ENCODE measurements at places on chromosomes 16 and 17.

DNA sequence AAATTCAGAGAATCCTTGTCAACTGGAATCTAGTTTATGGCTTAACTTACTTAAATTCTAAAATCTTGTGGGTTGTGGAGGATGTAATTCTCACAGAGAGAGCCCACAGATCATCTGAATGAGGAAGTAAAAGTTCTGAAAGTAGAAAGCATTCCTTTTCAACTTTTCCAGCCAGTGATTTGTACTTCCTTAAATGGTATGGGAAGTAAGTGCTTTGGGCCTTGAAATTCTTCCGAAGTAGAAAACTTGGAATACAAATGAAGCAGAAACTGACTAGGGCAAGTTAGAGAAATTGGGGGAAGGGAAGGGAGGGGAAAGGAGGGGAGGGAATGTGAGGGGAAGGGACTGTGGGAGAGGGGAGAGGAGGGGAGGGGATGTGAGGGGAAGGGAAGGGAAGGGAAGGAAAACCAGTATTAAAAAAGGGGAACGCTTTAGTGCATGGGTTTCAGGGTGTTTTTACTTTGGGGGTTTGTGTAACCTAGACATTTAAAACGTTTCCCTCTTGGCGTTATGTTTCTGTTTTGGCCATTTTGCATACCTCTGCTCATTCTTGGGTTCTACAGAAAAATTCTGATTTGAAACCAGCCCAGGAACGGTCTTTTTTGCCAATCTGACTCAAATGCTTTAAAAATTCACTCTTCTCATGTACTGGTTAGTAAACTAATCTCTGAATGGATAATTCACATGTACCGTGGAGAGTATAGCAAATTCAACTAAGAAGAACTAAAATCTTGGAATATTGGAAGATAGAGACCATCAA is 15.5 kb upstream of the SNTB2 start:
- no peak for DNase-seq

DNA sequence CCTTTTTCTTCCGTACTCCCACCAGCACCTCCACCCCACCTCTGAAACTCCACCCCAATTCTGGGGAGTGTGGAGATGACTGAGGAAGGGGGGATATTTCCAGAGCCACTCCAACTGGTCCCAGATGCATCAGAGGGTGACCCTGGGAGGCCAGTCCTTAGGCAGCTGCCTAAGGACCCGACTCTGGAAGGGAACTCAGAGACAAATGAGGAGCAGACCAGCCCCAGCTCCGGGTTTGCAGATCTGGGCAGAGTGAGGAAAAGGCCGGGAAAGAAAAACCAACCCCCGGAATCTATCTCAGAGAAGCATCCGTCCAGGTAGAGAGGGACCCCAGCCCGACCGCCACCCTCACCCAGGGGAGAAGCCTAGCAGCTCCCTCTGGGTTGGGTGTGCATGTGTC is 41.5 kb downstream of the SOCS3 start:
- no peak for DNase-seq

GRCh38 chr16:17377360-17378324 is 93.1 kb downstream of the XYLT1 start:
- DNase-seq: peak; percentile 32

DNA sequence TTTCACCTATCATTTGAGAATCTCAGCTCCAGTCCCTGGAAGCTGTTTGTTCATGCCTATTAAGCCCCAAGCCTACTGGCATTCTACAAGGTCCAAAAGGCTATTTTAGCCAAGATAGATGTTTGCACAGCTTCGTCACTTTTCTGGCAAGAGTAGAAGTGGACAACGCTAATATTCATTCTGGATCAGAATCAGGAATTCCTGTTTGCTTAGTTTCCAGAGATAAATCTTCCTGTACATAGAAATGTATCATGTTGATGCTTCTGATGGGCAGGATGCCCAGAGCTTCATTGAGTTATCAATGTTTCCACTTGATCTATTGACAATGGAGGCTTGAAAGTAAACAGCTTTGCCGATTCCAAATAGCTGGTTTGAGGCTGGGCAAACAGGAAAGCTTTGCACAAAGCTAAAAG is 260.7 kb upstream of the CA10 start:
- DNase-seq: no peak

DNA sequence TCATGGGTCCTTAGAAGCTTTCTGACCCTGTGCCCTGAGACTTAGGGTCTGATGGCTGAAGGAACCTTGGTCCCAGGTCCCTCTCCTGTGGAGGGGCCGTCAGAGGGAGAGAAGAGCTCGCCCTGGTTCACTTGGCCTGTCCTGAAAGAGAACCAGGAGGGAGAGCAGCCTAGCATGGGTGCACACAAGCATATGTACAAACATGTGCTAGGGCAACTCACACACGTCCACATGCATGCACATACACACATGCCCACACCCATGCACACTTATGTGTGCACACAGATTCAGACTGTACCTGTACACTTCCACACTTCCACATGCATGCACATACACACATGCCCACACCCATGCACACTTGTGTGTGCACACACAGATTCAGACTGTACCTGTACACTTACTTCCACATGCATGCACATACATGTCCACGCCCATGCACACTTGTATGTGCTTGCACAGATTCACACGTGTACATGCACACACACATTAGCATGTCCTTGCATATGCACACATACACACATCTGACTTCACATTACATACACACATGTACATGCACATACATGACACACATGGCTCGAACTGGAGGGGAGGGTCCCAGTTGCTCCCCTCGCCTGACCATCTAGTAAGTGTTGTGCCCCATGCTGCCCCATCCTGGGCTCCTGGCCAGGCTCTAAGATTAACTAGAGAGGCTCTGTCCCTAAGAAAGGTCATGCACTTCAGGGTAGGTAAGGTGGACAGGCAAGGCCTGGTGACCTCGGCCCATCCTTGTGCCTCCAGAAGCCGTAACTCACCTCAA is 122.0 kb downstream of the METRNL start:
- no peak for DNase-seq

GRCh38 chr16:67767953-67768352 is 38.4 kb downstream of the RANBP10 start:
- no peak for DNase-seq

- no peak for DNase-seq
Measured at GRCh38 chr17:39782980-39783379, 45.2 kb downstream of the GRB7 start.
